ENCODE measurements at places on chromosomes 5 and 9. TPM values are rescaled to one million over a fixed set of nuclear protein-coding genes. Genes with fewer than 3 reads are reported as not detected.
A peak's percentile ranks its signal among the peaks of the same experiment; 100 is the strongest.

GRCh38 chr5:40160435-40160834, 519.3 kb upstream of the PTGER4 start:
- no peak for DNase-seq
- H3K27me3 ChIP-seq, result peaks cover 8% of the 10 kb centered on the region
- H3K27ac ChIP-seq, result no peak overlapping the region
- no peaks in the 10 kb centered on the region for H3K4me1 ChIP-seq
- H3K4me3 ChIP-seq, result no peak overlapping the region

- H3K27me3 ChIP-seq, result peaks cover 4% of the 10 kb centered on the region
- no peaks in the 10 kb centered on the region for H3K4me1 ChIP-seq
- DNase-seq, result no peak
- H3K36me3 ChIP-seq, result no peaks in the 10 kb centered on the region
Measured at GRCh38 chr5:144230806-144231205, 60.1 kb downstream of the KCTD16 start.

Gene MARCOL
- not detected for polyA plus RNA-seq

DNA sequence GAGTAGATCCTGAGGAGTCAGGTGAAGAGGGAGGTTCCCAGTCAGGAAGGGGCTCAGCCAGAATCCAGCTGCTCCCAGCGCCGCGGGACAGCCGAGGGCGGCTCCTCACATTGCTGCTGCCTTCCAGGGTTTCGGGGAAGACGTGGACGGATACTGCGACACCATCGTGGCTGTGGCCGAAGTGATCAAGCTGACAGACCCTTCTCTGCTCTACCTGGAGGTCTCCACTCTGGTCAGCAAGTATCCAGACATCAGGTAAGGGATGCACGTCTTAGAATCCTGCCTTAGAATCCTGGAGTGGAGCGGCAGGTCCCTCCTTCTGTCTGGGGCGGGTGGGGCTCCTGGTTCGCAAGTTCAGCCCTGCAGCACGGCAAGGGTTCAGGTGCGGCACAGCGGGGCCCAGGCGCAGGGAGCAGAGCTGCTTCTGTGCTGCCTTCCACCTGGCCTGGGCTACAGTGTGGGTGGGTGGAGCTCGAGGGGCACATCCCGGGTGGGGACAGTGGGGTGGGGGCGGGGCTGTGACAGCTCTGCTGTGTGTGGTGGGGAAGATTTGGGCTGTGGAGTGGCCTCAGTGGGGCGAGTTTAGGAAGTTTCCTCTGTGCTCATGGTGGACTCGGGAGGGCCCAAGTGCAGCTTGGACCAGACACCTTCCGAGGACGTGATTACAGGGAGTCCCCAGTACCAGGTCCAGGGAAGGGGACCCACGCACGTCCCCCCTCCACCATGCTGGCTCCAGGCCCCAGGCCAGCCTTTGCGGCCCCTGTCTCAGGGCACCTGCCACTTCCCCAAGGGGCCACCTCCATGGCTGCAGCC, 22.8 kb downstream of the EXOC3 start:
- DNase-seq, result no peak
- peaks cover 23% of the 10 kb centered on the region for H3K4me1 ChIP-seq
- H3K36me3 ChIP-seq, result peaks cover 9% of the 10 kb centered on the region

Gene OLFML2A
- not detected for polyA plus RNA-seq

- no peaks in the 10 kb centered on the region for H3K27me3 ChIP-seq
- no peak overlapping the region for H3K4me3 ChIP-seq
- H3K27ac ChIP-seq, result no peak overlapping the region
- H3K36me3 ChIP-seq, result no peaks in the 10 kb centered on the region
- no peaks in the 10 kb centered on the region for H3K4me1 ChIP-seq
- no peak for DNase-seq
Measured at GRCh38 chr9:117334101-117334500, 80.8 kb downstream of the ASTN2 start.

GRCh38 chr9:124449381-124450151, 685 bp upstream of the ADGRD2 start:
- DNase-seq, result no peak
- H3K27ac ChIP-seq, result no peak overlapping the region
- H3K36me3 ChIP-seq, result no peaks in the 10 kb centered on the region
- H3K4me3 ChIP-seq, result peak overlapping the region; percentile 1

Measured in naive B cell (primary cell).